ENCODE measurements at places on chromosomes 1 and 21.

DNA sequence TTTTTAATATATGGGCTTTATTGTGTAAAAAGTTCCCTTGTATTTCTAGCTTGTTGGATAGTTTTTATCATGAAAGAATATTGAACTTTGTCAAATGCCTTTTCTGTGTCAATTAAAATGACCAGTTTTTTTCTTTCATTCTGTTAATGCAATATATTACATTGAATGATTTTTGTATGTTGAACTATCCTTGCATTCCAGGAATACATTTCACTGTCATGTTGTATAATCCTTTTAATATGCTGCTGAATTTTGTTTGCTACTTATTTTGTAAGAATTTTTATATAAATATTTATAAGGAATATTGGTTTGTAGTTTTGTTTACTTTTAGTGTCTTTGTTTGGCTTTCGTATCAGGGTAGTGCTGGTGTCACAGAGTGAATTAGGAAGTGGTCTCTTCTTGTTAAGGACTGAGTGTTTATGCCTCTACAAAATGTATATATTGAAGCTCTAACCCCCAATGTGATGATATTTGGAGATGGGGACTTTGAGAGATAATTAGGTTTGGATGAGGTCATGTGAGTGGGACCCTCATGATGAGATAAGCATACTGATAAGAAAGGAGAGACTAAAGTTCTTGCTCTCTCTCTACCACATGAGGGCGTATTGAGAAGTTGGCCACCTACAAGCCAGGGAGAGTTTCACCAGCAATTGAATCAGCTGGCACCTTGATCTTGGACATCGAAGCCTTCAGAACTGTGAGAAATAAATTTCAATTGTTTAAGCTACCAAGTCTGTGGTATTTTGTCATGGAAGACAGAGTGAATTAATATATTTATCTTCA, 12.0 kb upstream of the SLAMF6 start:
- DNase-seq: no peak

GRCh38 chr1:179761846-179762640, 19.0 kb downstream of the FAM163A start:
- no peak for DNase-seq

DNA sequence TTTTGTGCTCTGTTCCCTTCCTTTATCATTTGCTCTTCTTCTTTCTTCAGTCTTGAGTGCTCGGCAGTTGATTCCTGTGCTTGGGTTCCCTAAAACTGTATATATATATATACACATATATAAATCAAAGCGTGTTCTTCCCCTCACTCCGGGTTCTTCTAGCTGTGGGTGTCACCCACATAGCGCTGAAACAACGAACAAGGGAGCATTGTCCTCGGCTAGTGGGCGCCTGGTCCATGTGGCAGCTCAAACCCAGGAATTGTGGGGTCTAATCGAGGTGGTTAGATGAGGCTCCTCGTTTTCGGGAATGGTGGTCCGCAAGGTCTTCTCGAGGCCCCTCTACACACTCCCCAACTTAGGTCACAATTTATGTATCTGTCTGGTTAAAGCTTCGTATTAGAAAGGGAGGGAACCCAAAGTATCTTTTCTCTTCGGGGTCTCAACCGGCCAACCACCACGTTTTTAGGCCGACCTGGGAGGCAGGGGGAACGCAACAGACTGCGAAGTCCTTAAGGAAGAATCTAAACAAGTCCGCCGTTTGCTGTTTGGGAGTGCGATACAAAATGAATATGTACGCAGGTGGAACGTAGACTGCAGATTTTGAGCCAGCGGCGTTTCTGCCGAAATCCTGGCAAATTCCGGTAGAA, 504 bp upstream of the SDHC start:
- no peak for DNase-seq

DNA sequence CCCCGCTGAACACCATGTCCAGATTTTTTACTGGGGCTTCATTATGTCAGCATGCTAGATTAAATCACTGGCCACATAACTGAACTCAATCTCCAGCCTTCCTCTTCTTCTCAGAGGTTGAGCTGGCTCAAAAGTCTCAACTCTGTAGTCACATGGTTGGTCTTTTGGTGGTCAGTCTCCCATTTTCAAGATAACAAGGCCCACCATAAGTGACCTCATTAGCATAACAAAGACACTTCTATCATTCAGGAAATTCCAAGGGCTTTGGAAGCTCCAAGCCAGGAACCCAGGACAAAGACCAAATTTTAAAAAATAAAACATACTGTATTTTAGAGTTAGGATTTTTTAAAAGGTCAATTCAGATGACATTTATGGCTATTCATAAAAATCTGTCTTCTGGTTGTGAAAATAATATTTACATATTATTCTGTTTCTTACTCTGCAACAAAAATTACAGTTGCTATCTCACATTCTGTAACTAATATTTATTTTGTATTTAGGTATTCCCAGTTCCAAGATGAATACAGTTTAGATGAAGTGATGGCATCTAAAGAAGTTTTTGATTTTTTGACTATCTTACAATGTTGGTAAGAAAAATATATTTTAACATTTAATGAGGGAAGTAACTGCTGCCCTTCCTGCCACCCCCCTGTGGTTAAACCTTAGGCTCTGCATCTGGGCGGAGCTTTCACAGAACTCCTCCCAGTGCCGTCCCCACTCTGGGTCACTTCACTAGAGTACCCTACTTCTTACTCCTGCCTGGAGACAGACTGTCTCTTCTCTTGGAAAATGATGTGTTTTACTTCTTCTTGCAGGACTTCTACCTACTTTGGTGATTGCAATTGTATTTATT, 49.3 kb downstream of the SCP2 start:
- no peak for DNase-seq

GRCh38 chr1:190479050-190479397, 1.4 kb upstream of the BRINP3 start:
- peak; percentile 3 for DNase-seq

DNA sequence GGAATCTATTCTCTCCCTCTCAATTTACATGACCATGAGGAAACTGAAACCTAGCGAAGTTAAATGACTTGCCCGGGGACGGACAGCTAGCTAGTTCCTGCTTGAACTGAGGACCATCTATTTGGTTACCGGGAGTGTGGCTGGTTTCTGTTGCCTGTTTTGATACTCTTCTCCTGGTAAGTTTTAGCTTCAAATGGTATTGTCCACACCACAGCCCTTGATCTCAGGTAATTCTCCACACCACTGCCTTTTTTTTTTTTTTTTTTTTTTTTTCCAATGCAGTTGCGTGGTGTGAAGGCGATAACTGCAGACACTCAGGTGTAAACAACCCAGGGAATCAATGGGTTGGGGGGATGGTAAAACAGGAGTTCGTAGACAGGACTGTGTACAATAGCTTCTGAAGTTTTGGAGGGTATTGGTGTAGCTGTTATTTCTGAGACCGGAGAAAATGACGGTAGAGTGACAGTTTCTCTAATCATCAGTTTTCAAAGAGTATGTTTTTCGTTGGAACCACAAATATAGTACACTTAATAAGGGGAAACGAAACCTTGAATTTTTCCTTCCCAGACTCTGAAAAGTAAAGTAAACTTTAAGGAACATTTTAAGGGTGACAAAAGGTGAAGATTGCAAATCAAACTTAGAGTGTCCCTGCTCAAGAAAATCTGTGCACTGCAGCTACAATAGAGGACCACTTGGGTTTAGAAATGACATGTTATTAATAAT, 125.3 kb upstream of the CACYBP start:
- no peak for DNase-seq

GRCh38 chr1:228212415-228212965, 4.6 kb downstream of the OBSCN start:
- DNase-seq: no peak

DNA sequence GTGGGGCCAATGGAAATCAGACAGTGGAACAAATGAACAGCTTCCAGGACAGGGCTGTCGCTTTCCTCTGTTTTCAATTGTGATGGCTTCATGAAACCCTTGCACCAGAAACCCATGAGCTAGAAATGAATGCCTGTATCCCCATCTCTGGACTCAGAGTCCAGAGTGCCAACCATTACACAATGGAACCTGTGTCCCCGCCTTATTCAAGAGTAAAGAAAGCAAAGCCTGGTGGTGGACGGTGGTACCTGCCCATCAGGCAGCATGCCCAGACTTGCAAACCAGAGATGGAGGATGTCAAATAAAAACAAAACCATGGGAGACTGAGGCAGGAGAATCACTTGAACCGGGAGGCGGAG, 4.4 kb upstream of the CAPN2 start:
- DNase-seq: no peak

DNA sequence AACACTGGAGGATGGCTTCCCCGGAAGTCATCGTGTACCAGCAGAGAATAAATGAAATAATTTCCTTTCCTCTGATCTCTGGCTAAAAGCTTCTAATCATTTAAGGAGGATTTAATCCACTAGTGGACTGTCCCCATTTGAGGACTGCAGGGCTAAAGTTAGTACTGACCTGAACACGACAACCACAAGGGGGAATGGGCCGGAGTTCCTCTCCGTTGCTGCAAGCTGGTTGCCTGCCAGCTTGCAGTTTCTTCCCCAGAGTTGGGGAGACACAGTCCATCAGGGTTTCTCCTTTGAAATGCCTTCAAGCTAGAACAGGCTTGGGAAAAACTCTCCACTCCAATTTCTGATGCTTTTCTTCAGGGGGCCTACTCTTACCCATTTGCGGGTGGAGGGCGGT, 35.5 kb upstream of the NPL start:
- DNase-seq: no peak

- DNase-seq: peak; percentile 87
These were observed 76.3 kb upstream of the LMO4 start for GRCh38 chr1:87252406-87252805.

- no peak for DNase-seq
These were observed 2.4 kb downstream of the TSPEAR start for GRCh38 chr21:44708866-44709425.

DNA sequence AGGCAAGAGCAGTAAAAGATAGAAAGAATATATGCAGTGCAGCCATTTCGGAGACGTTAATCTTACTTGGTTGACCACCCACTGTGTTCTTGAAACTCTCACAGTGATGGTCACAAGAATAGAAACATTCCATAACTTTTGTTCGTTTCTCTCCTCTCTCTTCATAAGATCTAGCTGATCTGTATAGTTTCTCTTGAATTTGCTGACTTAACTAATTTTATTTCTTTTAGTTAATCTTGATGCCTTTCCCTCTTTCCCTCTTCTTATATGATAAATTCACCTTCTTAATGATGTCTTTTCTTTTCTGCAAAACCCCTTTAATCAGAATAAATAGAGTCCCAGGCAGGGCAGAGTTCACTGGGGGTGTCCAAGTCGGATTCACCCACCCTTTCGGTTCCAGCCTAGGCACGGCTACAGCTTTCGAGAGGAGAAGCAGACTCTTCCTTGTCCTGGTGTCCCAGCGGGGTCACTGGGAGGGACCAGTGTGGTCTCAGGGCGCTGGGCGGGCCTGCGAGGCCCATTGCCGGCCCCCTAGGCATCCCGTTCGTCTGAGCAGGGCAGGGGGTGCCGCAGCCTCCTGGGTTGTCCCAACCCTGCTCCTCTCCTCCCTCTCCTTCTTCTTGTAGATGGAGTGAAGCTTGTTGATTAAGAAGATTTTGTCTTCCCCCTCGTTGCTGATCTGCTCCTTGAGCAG, 39.8 kb downstream of the ZNF691 start:
- no peak for DNase-seq

DNA sequence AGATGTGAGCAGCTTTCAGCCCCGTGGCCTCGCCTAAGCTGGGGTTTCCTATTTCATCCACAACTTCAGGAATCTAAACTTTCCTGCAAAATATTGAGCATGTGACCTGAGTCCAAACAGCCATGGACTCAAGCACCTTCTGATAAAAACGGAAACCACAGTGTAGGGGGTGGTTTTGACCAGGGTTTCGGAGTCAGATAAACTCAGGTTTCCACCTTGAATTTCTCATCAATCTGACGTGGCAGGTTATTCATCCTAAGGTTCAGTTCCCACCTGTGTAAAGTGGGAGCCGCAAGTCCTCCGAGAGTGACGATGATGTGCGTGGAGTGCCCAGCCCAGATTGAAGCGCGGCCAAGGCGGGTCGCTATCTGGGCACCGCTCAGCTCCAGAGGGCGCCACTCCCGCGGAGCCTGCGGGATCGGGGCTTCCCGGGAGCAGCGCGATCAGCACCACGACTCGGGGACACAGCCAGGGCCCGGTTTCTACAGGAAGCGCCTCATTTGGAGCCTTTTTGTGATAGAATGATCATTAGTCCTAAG, 871 bp upstream of the ETS2 start:
- DNase-seq: peak; percentile 60

DNA sequence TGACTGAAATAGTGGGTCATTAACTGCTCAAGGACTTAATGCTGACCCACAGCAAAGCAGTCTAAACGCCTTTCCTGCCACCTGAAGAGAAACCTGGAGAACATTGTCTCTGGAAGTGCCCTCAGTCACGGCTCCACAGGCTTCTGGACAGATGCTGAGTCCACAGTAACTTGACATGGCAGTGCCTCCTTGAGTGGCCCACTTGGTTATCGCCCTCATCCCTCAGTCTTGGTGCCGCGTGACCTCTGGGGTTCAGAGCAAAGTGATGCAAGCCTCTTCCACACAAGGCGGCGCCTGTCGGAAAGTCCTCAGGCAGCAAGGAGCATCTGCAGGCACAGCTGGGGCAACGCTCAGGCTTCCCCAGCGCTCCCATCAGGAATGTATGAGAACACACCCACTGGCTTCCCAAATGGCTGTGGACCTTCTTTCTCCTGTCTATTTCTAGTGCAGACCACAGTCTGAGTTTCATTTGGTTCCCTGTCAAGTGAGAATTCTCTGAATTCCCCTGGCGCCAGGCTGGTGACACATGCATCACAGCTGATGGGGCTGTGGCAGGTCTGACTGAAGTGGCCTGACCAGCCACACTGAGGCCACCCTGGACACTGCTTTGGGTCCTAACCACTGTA, 13.0 kb upstream of the ANGPTL7 start:
- DNase-seq: peak; percentile 54

DNA sequence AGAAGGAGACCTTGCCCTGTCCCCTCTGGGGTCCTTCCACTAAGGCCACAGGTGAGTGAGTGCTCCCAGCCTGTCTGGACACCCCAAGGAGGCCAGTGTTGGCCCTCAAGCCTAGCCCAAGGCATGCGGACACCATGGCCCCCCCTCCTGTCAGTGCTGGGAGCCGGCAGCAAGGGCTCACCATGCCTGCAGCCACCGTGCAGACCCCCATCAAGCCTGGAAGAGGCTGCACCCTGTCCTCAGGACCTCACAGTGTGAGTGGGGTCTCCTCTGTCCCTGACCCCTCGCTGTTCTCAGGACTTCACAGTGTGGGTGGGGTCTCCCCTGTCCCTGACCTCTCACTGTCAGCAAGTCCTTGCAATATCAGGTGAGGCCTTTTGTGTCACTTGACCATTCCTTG, 33.2 kb upstream of the PRSS38 start:
- no peak for DNase-seq

DNA sequence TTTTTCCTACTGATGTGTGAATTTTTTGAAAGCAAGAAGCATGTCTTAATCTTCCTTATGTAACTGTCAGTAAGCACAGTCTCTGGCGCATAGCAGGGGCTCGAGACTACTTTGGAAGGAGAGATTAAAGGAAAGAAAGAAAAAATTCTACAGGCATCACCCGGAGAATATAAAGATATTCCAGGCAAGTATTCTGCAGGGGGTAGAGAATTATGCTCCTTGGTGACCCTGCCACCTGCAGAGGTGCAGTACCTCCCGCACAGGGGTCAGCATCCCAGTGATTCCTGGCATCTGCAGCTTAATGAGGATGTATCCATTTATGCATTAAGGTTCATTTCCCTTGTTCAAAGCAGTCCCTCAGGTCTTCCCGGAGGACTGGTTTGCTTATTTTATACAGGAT, 87.6 kb upstream of the WLS start:
- no peak for DNase-seq
